ENCODE measurements at places on chromosomes 11 and 22. TPM values are rescaled to one million over a fixed set of nuclear protein-coding genes. Genes with fewer than 3 reads are reported as not detected.

The SOX6 gene
- 0.15 TPM for total RNA-seq

The SYCE3 gene
- total RNA-seq, result 0.85 TPM

The E2F8 gene
- total RNA-seq, result 11.0 TPM

The MS4A12 gene
- total RNA-seq, result not detected

The MRGPRX3 gene
- not detected for total RNA-seq

The TBX10 gene
- total RNA-seq, result not detected

DNA sequence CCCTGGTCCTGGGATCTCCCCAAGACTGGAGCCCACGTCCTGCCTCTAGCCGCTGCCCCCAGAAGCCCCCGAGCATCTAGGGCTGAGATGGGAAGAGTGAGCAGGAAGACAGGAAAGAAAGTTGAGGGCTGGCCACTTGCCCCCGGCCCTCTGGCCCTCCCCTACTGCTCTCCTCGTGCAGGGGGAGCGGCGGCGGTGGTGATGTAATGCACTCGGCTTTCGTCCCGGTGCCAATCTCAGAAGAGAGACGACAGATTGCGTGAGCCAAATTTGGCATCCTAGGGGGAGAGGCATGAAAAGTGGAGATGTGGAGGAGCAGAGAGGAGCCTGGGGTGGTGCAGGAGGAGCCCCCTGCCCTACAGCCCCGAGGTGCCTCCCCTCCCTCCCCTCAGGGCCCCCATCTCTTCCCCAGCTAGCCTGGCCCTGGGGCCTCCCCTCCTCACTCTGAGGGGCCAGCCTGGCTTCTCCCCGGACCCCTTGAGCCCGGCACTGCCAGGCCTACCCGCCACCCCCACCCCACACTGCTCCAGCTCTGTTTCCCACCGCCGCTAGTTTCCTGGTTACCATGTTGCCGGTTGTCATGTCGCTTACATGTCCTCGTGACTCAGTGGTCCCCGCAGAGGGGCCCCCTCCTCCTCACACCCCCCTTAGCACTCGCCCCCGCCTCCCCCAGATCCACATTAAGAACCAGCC is 2.5 kb downstream of the KCNJ4 start:
- DNase-seq, result no peak
- no peak overlapping the region for H3K27ac ChIP-seq
- H3K36me3 ChIP-seq, result no peaks in the 10 kb centered on the region
- H3K4me1 ChIP-seq, result peaks cover 3% of the 10 kb centered on the region

DNA sequence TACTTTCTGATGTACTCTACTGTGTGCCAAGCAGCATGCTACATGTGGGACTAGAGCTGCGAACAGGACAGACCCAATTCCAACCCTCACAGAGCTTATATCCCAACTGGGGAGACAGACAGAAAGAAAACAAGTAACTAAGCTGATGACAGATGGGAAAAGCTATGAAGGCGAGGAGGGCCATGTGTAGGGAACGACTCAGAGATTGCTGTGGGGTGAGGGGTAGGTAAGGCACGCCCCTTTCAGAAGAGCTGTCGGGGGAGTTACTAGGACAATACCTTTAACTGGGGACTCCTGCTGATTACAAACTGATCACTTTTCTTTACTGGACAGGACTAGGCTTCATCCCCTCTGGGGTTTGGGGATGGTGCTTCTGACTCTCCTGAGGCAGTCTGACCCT is 48.9 kb downstream of the ST3GAL4 start:
- H3K27me3 ChIP-seq, result no peaks in the 10 kb centered on the region
- no peak for DNase-seq
- H3K4me1 ChIP-seq, result peaks cover 3% of the 10 kb centered on the region

- H3K4me1 ChIP-seq, result no peaks in the 10 kb centered on the region
- H3K27me3 ChIP-seq, result no peaks in the 10 kb centered on the region
- peaks cover 2% of the 10 kb centered on the region for H3K36me3 ChIP-seq
- no peak for DNase-seq
- no peak overlapping the region for H3K4me3 ChIP-seq
Measured at GRCh38 chr11:73386016-73386415, 9.8 kb downstream of the RELT start.

DNA sequence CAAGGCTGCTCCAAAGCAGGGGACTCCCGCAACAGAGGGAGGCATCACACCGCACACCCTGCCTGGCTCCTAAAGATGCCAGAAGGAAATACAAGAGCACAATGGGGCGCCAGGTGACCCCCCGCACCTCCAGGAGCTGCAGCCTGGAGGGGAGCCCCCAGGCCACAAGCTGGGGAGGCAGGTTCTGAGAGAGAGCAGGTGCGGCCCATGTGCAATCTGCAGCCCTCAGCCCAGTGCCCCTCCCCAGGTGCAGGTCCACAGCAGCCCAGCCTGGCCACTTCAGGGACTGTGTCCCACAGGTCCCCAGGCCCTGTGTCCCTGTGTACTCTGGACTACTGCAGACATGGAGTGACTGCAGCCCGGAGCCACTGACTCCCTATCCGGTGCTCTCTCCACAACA is 13.1 kb downstream of the WNT7B start:
- no peak overlapping the region for H3K4me3 ChIP-seq
- H3K27ac ChIP-seq, result no peak overlapping the region
- no peak for DNase-seq

All from H9 (cell line).